Stimulated activated naive CD8-positive, alpha-beta T cell treated with anti-CD3 and anti-CD28 coated beads, Interleukin-15, Interleukin-2, amounts not matched to agents 100 U/mL and 50 U/mL, for 24 hours (primary cell): ENCODE measurements at places on chromosomes 6 and 20.

- no peak for DNase-seq
Measured at GRCh38 chr6:113414511-113414910, 442.6 kb upstream of the MARCKS start.

GRCh38 chr20:21344206-21344900 lies 41.2 kb downstream of the XRN2 start:
- no peak for DNase-seq

DNA sequence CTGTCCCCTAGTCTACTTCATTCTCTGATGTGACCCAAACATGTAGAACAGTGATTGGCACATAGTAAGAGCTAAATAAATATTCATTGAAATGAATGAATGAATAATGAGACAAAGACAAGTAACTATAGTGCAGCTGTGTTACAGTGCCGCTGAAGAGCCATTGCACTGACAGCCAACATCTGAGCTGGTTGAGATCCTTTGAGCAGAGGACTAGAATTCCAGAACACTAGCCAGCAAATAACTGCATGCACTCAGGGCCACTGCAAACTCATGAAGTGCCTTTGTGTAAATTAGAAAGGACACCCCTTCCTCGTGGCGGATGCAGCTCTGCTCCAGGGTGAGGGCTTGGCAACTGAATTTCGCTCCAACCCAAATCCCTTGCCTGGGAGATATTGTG lies 230.3 kb upstream of the CDYL start:
- no peak for DNase-seq

DNA sequence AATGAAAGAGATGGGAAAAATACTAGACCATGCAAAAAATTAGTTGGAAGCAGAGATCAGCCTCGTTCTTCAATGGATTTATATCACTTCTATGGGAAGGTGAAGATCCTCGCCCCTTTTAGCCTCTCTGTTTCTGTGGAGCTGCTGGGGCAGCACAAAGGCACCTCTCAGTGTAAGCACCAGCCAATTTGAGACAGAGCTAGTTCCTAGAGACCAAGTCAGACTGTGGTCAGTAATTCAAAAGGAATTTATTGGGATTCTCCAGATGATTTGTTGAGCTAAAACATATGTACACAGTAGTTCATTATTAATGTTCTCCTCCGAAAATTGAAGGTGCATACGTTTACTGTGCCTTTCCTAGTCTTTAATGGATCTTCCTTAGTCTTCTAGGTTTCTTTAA lies 42.4 kb downstream of the SCGN start:
- DNase-seq, result no peak

- no peak for DNase-seq
Measured at GRCh38 chr6:133501675-133502270, 260.6 kb downstream of the EYA4 start.
